ENCODE measurements at places on chromosomes 1 and 21.
A peak's percentile ranks its signal among the peaks of the same experiment; 100 is the strongest.

DNA sequence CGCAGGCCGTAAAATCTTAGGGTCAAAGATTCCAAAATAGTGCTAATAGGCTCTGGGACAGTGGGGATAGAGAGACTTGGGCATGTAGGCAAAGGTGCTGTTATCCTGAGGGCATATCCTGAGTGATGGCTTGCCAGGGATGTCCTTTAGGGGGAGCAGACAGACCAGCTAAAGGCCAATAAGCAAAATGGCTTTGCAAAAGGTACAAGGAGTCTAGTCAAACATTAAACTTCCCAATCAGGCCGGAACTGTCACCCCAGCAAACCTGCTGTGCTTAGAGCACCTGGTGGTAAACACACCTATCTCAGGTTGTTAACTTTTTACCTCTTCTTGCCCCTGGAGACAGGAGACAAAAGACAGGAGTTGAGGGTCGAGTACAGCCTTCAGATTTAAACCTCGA lies 49.1 kb downstream of the TRABD2B start:
- H3K4me1 ChIP-seq: no peaks in the 10 kb centered on the region
- no peaks in the 10 kb centered on the region for H3K27me3 ChIP-seq
- H3K36me3 ChIP-seq: no peaks in the 10 kb centered on the region

GRCh38 chr1:17892225-17892624 lies 137.1 kb downstream of the ACTL8 start:
- no peaks in the 10 kb centered on the region for H3K27me3 ChIP-seq
- no peak overlapping the region for H3K27ac ChIP-seq
- H3K36me3 ChIP-seq: no peaks in the 10 kb centered on the region
- no peak for DNase-seq
- no peak overlapping the region for H3K4me3 ChIP-seq
- H3K4me1 ChIP-seq: no peaks in the 10 kb centered on the region

GRCh38 chr21:35643176-35643575 lies 417.1 kb downstream of the SETD4 start:
- no peak for DNase-seq
- no peaks in the 10 kb centered on the region for H3K4me1 ChIP-seq
- no peak overlapping the region for H3K27ac ChIP-seq
- no peaks in the 10 kb centered on the region for H3K36me3 ChIP-seq

- H3K27me3 ChIP-seq: no peaks in the 10 kb centered on the region
- H3K4me3 ChIP-seq: no peak overlapping the region
- H3K36me3 ChIP-seq: peaks cover 3% of the 10 kb centered on the region
- DNase-seq: no peak
Measured at GRCh38 chr1:245325922-245326795, 171.4 kb downstream of the KIF26B start.

- no peak overlapping the region for H3K4me3 ChIP-seq
- H3K27ac ChIP-seq: no peak overlapping the region
- no peak for DNase-seq
- H3K36me3 ChIP-seq: no peaks in the 10 kb centered on the region
- H3K4me1 ChIP-seq: no peaks in the 10 kb centered on the region
- no peaks in the 10 kb centered on the region for H3K27me3 ChIP-seq
Measured at GRCh38 chr21:42505090-42505726, 8.4 kb upstream of the SLC37A1 start.

DNA sequence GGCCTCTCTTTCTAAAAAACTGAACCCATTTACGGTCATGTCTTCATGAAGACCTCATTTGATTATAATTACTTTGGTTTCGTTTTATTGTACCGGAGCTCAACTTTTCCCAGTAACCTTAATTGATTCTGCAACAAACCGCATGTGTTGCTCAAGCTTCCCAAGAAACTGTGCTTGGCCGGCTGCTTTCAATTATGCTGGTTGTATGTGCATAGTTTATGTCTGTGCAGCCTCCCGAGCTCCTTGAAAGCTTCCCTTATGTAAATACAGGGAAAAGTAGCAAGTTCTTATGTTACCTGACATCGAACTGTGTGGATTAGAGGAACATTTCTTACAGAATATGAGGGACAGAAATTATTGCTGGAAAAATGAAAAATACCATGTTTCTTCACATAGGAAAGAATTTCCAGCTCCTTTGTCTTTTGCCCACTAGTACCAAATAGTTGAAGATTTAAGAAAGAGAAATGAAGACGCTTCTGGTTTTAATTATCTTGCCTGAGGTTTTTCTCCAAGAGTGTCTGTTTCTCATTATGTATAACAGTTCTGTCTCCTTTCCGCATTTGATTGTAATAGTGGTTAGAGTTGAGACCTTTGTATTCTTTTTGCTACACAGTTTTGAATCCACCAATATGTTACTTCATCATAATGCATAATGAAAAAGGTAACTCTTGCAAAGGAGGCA lies 2.1 kb downstream of the VCAM1 start:
- no peaks in the 10 kb centered on the region for H3K36me3 ChIP-seq
- H3K27me3 ChIP-seq: no peaks in the 10 kb centered on the region
- no peak overlapping the region for H3K4me3 ChIP-seq
- DNase-seq: peak; percentile 46
- no peak overlapping the region for H3K27ac ChIP-seq
- no peaks in the 10 kb centered on the region for H3K4me1 ChIP-seq

GRCh38 chr1:37073152-37073853 lies 39.0 kb upstream of the GRIK3 start:
- H3K36me3 ChIP-seq: no peaks in the 10 kb centered on the region
- no peaks in the 10 kb centered on the region for H3K27me3 ChIP-seq
- H3K4me1 ChIP-seq: no peaks in the 10 kb centered on the region
- no peak for DNase-seq

GRCh38 chr1:230591678-230592077 lies 50.6 kb upstream of the COG2 start:
- DNase-seq: peak; percentile 12
- no peak overlapping the region for H3K4me3 ChIP-seq
- H3K27me3 ChIP-seq: no peaks in the 10 kb centered on the region
- H3K4me1 ChIP-seq: no peaks in the 10 kb centered on the region
- H3K36me3 ChIP-seq: no peaks in the 10 kb centered on the region

Measured in trophoblast cell (in vitro differentiated cells and primary cell).